Activated CD4-positive, alpha-beta T cell treated with anti-CD3 and anti-CD28 coated beads, Interleukin-2, amount 50 U/mL, for 24 hours (primary cell): ENCODE measurements at places on chromosomes 5 and 9.

DNA sequence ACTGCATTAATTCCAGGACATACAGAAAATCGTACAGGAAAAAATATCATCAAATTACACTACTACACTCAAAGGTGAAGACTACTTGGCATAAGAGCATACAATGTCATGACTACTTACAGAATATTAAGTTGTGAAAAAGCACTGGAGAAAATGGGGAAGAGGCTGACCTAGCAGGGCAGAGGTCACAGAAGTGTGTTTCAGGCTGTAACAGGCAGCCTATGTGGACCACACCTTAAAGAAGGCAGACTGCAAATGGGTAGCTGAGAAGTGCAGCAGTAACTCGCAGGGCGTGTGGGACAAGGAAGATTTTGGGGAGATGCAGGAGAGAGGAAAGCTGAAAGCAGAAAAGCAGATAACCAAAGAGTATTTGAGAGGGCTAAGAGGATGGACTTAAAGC lies 167.0 kb upstream of the PIK3R1 start:
- no peak for DNase-seq

DNA sequence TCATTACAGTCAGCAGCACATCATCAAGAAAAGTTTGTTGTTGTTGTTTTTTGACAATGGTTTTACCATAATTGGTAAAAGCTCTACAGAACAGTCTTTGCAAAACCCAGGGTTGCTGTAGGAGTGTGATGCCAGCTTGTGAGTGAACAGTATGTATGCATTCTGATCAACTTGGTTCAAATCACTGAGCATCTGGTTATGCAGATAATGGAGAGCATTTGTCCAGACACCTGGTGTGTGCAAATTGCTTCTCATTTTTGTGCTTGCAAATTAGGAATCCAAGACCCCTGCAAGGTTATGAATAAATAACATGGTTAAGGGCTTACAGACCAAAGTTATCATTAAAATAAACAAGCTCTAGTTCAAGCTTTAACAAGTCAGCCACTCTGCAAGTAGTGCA lies 448.7 kb upstream of the ACTBL2 start:
- no peak for DNase-seq

- no peak for DNase-seq
Observed at GRCh38 chr9:119781886-119782285, 412.7 kb upstream of the BRINP1 start.

DNA sequence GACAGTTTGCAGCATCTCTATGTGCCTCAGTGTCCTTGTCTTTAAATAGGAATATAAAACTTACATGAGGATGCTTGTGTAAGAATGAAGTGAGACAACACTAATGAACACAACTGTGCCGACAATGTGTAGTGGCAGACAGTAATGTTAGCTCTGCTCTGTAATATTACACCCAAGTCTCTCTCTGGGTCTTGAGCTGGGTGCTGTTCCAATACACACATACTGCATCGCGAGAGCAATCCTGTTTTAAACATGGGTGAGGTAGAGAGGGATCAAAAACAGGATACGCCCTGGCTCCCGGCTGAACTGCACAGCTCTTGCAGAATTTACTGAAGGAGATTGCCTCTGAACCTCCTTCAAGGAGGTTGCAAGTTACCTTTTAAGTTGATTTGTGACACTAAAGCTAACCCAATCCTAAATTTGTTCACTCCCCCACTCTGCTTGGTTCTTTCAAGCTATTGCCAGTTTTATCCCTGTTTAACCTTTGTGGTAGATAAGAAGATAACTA lies 155.2 kb upstream of the ISL1 start:
- no peak for DNase-seq

DNA sequence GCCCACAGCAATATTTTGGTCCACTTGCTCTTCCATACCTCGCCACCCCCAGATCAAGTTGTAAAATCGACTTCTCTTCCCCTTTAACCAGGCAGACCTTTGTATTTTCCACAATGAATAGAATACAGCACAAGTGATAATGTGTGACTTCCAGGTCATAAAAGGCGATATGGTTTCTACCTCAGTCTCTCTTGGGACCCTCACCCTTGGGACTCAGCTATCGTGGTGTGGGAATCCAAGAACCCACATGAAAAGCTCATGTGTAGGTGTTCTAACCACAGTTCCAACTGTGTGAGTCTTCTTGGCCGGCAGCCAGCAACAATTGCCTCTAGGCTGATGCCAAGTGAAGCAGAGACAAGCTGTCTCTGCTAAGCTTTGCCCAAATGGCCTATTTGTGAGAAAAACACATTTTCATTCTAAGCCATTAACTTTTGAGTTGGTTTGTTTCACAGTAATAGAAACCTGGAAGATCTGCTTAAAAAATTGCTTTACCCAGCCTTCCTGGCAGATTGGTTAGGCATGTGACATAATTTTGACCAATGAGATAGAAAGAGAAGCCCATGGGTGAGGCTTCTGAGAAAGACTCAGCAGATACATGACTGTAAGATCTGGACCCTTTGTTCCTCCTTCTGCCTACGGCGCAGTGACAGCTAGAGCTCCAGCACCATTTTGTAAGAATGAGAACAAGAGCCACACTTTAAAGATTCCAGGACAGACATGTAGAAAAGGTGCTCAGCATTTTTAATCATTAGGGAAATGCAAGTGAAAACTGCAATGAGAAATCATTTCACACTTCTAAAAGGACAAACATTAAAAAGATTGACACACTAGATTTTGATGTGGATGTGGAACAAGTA lies 18.3 kb upstream of the MLLT3 start:
- peak; percentile 73 for DNase-seq

DNA sequence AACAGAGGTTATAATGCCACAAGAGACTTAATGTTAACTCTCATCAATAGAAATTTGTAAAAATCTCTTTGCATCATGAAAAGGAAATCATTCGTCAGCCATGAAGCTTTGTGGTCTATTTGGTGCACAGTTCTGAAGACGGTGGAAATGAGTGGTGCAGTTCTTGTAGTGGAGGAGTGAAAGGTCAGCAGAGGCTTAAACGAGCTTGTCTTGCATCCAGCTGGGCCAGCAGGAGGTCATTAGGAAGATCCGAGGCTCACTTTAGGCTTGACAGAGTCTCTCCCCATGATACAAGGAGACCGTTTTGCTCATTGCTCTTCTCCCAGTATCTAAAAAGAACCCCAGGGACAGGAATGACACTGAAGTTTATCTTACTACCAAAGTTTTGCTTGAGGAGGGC lies 440.8 kb downstream of the BNC2 start:
- no peak for DNase-seq
